NCI-H526 (cell line): ENCODE measurements at places on chromosomes 11 and 22.

- DNase-seq: peak; percentile 43
Measured at GRCh38 chr11:59141673-59142460, 789 bp upstream of the FAM111A start.

GRCh38 chr11:103055221-103055890 lies 36.6 kb downstream of the DCUN1D5 start:
- DNase-seq: peak; percentile 37

GRCh38 chr22:42655693-42656092 lies 6.5 kb upstream of the CYB5R3 start:
- DNase-seq: peak; percentile 97

GRCh38 chr11:65692367-65692766 lies 19.7 kb upstream of the KAT5 start:
- DNase-seq: no peak

DNA sequence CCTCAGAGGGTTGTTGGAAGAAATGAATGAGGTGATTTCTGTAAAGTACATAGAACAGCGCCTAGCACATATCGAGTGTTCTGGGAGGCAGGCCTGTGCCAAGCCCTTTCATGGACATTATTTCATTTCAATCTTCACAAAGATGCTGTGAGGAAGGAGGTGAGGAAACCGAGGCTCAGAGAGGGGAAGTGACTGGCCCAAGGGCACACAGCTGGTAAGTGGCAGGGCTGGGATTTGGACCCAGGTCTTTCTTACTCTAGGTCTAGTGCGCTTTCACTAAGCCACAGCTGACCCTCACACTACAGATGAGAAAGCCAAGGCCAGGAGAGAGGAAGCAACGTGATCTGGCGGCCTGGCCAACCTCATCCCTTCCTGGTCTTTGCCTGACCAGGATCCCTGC lies 2.0 kb downstream of the PELI3 start:
- no peak for DNase-seq

DNA sequence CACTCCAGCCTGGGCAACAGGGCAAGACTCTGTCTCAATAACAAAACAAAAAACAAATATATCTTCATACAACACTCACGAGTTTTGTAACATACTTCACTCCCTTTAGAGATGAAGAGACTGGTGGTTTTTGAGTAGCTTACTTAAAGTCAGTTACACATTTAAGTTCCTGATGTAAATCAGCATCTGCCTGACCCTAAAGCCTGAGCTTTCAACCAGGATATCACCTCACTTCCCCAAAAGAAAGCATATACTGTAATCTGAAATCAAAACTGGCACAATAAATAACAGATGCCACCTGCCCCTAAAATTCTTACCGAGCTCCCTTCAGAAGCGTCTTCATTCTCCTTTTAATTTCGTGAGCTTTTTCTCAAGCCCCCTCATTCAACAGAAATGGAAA lies 31.5 kb downstream of the LARGE1 start:
- DNase-seq: no peak

DNA sequence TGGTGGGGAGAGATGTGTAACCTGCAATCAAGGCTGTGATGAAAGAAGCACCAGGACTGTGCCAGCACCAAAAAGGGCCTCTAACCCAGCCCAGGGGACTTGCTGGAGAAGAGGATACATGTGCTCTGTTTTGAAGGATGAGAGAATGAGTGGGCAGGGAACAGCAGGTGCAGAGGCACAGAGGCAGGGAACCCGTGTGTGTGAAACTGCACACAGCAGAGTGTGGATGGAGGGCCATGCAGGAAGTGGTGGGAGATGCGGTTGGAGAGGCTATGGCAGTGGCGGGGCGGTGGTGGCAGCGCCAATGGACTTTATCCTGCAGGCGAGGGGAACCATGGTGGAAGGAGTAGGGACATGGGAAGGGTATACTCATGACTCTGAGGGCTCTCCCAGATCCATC lies 25.2 kb upstream of the LRRC32 start:
- no peak for DNase-seq

GRCh38 chr22:24051568-24051967 lies 40.5 kb downstream of the CABIN1 start:
- no peak for DNase-seq

GRCh38 chr11:110797453-110797852 lies 85.2 kb upstream of the ARHGAP20 start:
- DNase-seq: no peak
